Mucosa of gallbladder (tissue), 1 donor: ENCODE measurements at places on chromosomes 13 and 19.

DNA sequence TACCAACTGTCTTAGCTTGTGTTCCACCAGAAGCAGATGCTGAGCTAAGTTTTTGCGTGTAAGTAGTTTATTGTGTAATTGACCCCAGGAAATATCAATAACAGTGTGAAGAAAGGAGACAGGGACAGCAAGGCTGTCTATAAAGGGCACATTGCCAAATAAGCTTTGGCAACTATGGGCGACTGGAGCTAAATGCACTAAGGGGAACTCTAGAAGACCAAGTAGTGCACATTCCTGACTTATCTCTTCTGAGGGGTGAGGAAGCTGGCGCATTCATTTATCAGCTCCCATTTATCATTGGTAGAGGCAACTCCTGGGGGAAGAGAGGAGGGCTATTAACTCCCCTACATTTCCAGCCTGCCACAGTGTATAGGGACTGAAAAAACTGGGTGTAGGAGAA lies 135.0 kb downstream of the DLEU7 start:
- DNase-seq: no peak

DNA sequence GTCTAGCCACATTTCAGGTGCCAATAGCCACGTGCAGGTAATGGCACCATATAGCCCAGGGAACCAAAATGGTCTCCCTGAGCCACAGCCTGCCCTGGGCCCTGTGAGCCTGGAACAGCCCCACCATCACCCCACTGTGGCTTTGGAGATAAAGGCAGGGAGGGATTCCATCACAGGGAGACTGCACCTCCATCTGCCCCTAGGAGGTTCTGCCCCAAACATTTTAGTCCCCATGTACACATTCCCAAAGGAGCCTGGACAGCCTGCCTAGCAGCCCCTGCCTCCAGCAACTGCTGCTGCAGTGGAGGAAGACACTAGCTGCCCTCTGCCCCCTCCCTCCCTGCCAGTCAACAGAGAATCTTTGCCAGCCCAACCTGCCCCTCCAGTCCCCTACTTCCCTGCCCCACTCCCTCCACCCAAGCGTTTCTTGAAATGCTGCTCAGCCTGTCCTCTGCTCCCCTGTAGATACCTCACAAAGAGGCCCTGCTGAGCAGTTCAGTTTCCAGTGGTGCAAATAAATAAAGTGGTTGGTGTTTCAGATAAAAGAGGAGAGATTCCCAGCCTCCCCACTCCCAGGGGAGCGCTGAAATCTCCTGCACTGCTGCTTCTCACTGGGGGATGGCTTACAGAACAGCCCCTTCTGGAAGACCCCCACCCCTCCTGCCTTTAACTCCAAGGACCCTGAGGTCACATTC lies 921.8 kb downstream of the UQCRFS1 start:
- DNase-seq: no peak

DNA sequence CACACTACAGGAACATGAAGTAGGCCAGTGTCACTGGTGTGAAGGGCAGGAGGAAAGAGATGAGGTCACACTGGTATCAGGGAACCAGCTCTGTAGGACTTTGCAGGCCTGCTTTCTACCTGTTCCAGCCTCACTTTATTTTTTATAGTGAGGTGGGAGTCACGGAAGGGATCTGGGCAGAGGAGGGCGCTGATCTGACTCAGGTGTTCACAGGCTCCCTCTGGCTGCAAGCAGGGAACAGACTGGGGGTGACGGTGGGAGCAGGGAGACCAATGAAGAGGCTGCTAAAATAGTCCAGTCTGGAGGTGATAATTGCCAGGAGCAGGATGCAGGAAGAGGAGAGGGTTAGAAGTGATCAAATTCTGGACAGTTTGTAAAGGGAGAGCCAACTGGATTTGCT lies 2.8 kb downstream of the THAP8 start:
- DNase-seq: no peak

DNA sequence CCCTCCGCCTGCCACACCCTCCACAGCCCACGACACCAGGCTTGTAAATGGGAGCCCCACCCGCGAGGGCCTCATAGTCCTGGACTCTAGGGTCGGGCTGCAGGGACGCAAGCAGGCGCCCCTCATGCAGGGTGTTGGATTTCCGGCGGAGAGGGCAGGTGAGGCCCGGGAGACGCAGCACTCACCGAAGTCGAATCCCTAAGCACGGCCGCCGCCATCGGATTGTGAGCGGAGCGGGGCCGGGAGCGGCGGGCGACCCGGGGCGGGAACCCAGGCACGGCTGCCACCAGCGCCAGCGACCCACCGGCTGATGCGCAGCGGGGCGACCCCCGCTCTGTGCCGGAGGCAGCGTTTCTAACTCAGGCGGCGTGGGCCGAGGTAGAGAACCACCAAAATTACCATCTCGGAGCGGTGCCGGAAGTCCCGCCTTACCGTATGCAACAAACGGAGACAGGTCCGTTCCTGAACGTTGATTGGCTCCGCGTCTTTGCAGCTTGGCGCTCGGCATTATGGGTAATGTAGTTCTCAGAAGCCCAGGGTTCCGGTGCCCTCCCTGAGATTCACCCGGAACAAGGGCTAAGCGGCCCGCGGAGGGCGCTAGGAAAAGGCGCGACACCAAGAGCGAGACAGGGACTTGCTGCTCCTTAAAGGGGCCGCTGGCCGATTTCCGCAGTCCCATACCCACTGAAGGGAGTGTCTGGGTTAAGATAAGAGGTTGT lies at the start of gene ZNF416:
Gene ZNF416 (minus strand): TSS at position 425 of the 719 bp plus-strand sequence. CDS start 207 bp downstream, at position 218.
- peak; percentile 99 for DNase-seq

GRCh38 chr19:47447470-47448359 lies 24.0 kb downstream of the SLC8A2 start:
- peak; percentile 77 for DNase-seq

- peak; percentile 39 for DNase-seq
These were observed 11.5 kb upstream of the SPART start for GRCh38 chr13:36357692-36358091.

GRCh38 chr13:26483546-26483945 lies 73.9 kb upstream of the WASF3 start:
- no peak for DNase-seq

DNA sequence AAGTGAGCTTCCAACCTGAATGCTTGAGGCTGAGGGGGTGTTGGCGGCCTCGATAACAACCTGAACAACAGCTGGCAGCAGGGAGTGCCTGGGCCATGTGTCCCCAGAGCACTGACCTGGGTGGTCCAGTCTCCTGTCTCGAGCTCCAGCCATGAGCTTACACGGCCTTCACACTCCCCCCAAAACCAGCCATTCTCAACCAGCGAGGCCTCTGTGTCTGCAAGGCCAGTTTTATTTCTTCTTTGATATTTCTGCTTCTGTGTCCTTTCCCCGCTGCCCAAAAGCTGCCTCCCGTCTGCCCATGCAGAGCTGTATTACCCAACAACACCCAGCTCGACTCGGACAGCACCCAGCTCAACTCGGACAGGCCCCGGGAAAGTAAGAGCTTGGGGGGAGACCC lies 32.5 kb upstream of the TFDP1 start:
- no peak for DNase-seq
